ENCODE measurements at places on chromosomes 12 and 14.

- no peak for DNase-seq
These were observed 51.8 kb downstream of the MOK start for GRCh38 chr14:102252834-102253801.

DNA sequence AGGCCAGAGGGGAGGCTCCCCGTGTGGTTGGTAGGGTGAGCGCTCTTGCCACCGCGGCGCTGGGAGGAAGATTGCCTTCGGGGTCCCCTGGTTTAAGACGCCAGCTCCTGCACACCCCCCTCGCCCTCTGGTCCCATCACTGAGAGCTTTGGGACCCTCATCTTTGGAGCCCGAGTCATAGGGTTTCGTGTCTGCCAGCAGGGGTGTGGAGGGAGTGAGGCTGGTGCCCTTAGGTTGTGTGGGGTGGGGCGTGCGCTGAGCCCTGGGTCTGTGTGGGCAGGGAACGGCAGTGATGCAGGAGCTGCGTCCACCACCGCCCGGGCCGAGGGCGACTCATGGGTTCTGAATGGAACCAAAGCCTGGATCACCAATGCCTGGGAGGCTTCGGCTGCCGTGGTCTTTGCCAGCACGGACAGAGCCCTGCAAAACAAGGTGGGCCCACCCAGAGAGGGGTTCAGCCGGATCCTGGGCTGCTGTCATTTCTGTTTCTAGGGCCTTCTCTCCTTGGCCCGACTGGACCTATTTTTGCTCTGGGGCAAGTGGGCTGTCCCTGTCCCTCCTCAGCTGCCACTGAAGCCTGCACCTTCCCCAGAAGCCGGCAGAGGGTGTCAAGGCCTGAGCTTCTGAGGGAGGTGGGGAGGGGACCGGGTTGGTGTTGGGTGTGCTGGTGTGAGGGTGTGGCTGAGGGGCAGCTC, 12.1 kb downstream of the ACADS start:
- no peak for DNase-seq

DNA sequence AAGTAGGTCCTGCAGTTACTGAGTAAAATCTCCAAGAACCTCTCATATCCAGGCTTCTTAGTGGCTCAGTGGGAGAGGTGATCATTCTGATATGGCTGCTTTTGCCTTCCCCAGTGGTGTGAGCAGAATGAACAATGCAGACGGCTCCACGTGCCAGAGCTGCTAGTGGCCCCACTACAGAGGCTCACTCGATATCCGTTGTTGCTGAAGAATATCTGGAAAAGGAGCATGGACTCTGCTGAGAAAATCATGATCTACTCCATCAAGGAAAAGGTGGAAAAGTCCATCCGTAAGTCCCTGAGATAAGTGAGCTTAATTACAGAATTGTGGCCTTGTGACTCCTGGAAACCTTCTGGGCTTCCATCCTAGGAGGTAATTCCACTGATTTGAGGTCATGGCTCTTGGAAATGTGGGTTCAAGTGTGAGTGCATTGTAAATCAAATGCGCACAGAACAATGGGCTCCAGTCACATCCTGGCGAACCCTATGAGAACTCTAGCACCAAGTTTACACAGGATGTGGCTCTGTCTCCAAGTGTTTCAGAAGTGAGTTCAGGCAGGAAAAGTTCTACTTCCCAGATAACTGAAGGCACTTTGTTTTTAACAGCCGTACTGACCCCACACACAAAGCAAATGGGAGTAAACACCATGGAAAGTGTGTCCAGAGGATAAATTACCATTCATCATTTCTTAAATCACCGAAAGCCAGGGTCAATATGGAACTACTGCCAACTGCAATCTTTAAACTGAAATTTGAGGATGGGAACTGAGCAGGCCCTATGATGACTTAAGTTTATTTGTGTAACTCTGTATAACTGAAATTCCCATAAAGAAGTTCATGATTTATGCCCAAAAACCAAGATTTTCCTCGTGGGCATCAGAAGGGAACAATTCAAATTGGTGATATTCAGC, 51.4 kb downstream of the PLEKHG7 start:
- no peak for DNase-seq

DNA sequence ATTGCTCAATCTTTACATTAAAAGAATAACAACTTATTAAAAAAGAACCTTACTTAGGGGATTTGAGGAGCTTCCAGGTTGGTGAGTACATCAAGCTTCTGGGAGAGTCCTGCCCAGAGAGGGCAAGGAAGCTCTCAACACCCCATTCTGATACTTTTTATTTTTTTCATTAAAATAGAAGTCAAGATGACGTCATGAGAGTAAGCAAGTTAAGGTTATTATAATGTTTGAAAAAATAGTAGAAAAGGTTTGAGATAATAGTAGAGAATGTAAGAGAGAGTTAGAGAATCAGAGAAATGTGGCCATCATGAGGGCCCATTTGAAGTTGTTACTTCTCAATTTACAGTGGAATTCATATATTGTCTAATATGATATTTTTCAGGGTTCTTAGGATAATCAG, 221.0 kb upstream of the SLC16A7 start:
- DNase-seq = no peak

DNA sequence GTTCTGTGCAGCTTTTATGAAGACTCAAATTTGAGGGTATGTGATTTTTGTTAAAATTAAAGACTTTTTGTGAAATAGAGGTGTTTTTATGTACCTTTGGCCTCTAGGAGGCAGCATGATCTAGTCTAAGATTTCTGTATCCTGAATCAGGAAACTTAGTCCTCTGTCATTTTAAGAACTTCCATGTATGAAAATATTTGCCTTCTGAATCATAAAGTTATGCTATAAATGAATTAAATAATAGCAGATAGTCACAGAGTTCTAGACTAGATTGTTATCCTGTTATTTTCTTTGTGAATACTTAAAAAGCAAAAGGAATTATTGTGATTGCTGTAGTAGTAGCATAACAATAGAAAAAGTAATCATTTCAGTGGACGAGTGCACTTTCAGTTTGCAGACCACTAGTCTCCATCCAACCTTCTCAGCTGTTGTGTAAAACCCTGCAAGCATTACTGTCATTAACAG, 56.3 kb downstream of the FGD4 start:
- DNase-seq = no peak

- no peak for DNase-seq
These were observed 134.3 kb downstream of the MED13L start for GRCh38 chr12:116142936-116143898.

GRCh38 chr12:110917467-110917866, 2.9 kb downstream of the MYL2 start:
- no peak for DNase-seq

DNA sequence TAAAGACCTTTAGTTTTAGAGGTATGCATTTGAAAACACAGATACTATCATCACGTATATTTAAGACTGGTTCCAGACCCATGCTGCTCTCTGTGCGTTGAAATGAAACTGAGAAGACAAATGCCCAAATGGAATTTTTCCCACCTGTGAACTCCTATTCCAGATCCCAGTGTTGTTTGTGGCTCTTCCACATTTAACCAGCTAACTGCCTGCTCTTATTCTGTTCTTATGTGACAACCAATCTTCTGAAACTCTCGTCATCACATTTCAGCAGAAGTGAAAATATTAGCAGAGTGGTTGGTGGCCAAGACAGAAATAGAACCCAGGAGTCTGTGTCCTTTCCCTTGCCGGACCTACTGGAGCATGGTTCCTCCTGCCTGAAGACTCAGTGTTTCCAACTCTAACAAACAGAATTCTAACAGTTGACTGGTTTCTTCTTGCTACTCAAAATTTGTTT, 460.2 kb downstream of the RAD51B start:
- no peak for DNase-seq

DNA sequence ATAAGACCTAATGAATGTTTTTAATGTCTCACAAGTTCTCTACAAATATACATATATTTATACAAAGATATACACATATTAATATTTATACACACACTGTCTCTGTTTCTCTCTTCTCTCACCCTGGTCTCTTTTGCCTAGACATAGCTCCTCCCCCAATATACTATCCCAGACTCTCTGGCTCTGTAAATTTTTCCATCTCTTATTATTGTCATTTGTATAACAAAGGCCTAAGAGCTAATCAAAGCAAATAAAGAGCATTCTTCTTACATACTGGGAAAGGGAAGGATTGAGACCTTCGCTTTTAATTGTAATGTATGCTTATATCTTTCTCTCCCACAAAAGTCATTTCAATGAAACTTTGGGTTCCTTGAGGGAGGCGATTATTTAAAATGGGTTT, 318.1 kb downstream of the ADAMTS20 start:
- no peak for DNase-seq

GRCh38 chr12:75917083-75917482, 114.5 kb downstream of the PHLDA1 start:
- DNase-seq = no peak

- no peak for DNase-seq
These were observed 61.7 kb downstream of the FBXO34 start for GRCh38 chr14:55332654-55333570.

DNA sequence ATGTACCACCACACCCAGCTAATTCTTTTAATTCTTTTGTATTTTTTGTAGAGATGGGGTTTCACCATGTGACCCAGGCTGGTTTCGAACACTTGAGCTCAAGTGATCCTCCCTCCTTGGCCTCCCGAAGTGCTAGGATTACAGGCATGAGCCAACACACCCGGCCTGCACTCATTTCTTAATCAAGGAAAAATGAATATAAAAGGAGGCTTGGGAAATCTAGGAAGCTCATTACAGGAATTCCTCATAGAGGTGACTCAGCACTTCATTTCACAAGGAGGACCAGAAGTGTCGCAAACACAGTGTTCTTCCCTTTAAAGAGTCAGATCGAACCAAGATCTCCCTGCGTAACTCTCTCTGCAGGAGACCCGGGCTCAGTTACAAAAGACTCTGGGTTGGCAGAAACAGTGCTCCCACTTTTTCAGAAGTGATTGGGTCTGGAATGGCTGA, 30.3 kb downstream of the NFKBIA start:
- DNase-seq = no peak

DNA sequence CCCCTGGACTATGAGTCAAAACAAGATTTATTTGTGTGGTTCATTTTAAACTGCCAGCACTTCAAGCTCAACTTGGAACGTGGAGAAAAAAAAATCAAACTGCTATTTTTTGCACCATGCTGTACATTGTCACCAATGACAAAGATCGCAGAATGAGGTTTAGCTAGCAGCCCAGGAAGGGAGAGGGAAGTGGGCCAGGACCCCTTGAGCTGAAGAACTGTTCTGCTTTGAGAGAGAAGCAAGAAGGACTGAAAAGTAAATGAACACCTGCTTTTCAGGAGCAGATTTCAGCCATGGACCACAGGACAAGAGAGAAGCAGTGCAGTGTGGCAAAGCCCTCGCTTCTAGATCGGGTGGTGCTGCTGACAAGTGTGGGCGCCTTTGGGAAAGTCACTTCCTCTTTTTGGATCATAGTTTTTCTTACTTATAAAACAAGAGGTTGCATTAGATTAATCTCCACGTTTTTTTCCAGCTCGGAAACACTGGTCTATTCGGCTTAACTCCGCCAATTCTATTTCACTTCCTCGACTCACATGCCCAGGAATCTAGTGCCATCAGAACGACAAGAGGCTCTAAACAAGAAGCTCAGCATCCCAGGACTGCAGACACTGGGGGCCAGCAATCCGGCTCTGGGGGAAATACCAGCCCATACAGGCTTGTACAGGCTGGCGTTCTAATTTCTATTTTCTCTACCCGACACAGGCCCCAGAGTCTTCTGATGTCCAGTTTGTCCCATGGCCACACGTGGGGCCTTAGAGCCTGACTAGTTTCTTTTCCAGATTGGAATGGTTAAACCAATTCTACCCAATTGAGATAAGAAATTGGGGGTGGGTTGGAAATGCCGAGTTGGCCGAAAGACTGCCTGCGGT, 129.9 kb downstream of the CRACR2A start:
- DNase-seq = no peak

DNA sequence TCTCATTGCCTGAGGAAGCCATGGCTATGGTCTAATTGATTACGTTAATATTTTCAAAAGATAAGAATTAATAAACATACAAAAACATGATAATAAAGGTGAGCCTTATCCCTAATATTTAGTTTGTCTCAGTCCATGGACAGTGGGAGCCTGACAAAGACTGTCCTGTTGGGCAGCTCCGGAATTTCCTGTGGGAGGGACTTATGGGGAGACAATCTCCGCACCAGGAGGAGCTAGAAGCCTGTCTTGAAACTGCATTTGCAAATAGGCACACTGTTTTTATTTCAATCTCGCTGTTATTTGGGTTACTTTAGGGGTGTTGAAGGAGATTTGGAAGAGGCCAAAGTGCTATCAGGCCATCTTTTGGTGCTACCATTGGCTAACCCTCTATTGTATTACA, 50.8 kb upstream of the ZDHHC17 start:
- DNase-seq = no peak

DNA sequence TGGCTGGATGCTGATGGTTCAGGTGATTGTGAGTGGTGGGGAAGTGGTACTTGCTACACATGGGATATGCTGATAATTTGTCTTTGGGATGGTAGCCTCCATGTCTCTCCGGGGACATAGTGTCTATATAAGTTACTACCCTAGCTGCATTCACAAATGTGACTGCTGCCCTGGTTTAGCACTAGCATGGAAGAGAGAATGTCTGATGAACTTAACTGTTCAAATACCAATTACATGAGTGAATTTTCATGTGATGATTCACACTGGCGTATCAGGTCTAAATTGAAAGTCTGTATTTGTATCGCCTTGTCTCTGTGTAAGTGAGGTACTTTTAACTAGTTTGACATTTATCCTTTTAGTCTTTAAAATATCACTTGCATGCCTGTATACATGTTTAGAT, 34.4 kb downstream of the ATF7IP start:
- no peak for DNase-seq

GRCh38 chr12:109632342-109632741, 58.7 kb downstream of the MVK start:
- no peak for DNase-seq

- DNase-seq = no peak
These were observed 130.7 kb downstream of the PHETA1 start for GRCh38 chr12:111238075-111238734.

- no peak for DNase-seq
These were observed 126.8 kb upstream of the CPM start for GRCh38 chr12:69059465-69060457.

DNA sequence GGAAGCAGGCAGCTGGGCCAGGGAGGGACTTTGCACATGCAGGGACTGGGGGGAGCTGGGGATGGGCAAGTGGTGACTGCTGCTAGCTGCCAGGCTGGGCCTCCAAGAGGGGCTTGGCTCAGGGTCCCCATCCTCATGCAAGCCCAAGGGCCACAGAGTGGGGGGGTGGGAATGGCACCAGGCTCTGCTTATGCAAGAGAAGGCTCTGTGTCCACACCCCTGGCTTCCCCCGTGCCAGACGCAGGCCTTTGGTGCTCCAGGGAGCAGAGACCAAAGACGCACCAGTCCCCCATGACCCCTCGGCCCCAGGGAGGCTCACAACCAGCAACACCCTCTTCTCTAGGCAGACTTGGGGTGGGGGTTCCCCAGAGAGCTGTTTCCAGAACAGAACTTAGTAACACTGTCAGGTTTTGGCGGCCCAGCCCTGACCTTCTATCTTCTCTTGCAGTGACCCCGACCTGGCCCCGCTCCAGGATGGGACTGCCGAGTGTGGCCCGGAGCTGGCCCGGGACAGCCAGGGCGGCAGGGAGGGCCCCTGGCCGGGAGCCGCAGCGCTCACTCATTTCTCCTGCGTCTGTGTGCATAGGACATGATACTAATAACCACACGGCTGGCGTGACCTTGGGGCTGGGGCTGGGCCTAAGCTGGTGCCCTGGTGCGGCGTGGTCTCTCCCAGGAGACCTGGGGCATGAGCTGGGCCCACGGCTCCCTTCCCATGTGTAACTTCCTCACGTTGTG, 14.3 kb downstream of the XRCC3 start:
- DNase-seq = no peak

Data from NCI-H2107 (cell line).